ENCODE measurements at places on chromosomes 13 and 19. TPM values are rescaled to one million over a fixed set of nuclear protein-coding genes. Genes with fewer than 3 reads are reported as not detected.

GRCh38 chr19:42472402-42473147 is 29.8 kb upstream of the CXCL17 start:
- DNase-seq, result no peak

- no peak for DNase-seq
These were observed 147.1 kb downstream of the URI1 start for GRCh38 chr19:30089086-30089665.

- DNase-seq, result no peak
These were observed 23.4 kb downstream of the CEBPG start for GRCh38 chr19:33396701-33397535.

GRCh38 chr13:37094099-37094498 is 11.4 kb downstream of the CSNK1A1L start:
- no peak for DNase-seq

GRCh38 chr13:49100637-49101570 is 119.2 kb upstream of the MLNR start:
- no peak for DNase-seq

DNA sequence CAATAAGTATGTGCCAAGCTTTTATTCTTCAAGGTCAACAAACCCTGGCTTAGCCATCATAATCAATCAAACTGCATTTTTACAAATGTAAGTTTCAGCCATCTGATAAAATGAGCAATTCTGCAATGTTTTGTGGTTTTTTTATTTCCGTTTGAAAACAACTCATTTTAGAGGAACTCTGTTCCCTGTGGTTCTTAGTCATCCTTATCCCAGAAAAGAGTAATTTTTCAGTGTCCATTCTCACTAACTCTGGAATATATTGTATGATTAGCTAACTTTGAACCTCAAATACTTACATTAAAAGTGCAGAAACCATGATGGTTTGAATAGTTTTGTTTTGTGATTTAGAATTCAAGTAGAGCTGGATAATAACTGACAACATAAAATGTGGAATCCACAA is 87.6 kb downstream of the IRS2 start:
- no peak for DNase-seq

RASIP1 gene
- 0.65 TPM for total RNA-seq

GRCh38 chr19:35106291-35106583 is 9.4 kb upstream of the FXYD3 start:
- DNase-seq, result no peak

PNMA8B gene
- total RNA-seq, result 0.05 TPM

TMEM205 gene
- 33.7 TPM for total RNA-seq

- DNase-seq, result peak; percentile 52
These were observed at the start of gene PHLDB3 for GRCh38 chr19:43504426-43505185. Gene PHLDB3, minus strand, starts transcription at chr19:43504746. Its CDS starts 628 bp downstream, at chr19:43504118.

GRCh38 chr13:43663474-43664090 is 123.2 kb downstream of the ENOX1 start:
- DNase-seq, result no peak

DNA sequence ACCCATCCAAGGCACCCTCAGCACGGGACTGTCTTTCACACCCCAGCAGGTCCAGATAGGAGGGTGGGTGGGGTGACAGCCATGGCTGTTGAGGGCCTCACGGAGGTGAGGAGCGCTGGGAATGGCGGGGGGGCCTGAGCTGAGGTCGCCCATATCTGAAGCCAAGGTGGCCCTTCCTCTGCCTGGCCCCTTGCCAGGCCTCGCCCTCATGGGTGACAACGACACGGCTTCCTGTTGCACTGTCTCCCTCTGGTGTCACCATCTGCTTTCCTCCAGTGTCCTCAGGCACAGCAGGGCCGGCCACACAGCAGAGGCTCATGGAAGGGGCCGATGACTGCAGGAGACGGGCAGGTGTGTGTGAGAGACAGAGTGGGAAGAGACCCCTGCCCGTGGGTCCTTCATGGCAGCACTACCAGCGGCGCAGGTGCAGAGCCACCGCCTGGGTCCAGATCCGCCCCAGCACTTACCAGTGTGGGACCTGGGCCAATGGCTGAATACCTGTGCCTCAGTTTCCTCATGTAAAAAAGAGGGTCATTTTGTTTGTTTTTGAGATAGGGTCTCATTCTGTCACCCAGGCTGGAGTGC is 8.1 kb upstream of the NKPD1 start:
- DNase-seq, result no peak

- no peak for DNase-seq
These were observed 491.3 kb upstream of the KLF12 start for GRCh38 chr13:74625541-74625940.

OBI1 gene
- 15.6 TPM for total RNA-seq

PRODH2 gene
- not detected for total RNA-seq

DNA sequence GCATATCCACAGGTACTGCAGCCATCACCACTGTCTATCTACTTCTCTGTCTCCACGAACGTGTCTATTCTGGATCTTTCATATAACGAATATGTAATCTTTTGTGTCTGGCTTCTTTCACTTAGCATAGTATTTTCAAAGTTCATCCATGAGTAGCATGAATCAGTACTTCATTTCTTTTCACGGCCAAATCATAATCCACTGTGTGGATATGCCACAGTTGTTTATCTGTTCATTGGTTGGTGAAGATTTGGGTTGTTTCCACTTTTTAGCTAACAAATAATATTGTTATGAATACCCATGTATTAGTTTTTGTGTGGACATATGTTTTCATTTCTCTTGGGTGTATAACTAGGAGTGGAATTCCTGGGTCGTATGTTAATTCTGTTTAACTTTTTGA is 14.4 kb downstream of the RGCC start:
- no peak for DNase-seq

- no peak for DNase-seq
These were observed 1.3 kb downstream of the UBL3 start for GRCh38 chr13:29849071-29849631.

DNA sequence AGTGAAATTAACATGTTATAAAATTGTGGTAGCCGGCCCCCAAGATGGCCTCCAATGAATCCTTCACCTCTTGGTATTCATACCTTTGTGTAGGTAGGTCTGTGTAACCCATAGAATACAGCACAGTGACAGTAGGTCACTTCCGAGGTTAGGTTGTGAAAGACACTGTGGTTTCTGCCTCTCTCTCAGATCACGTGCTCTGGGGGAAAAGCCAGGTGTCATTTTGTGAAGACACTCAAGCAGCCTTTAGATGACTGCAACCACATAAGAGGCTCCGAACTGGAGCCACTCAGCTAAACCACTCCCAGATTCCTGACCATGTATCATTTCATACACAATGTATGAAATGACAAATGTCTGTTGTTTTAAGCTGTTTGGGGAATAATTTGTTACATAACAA is 9.8 kb upstream of the USPL1 start:
- peak; percentile 49 for DNase-seq

NLRP8 gene
- total RNA-seq, result not detected

GRCh38 chr19:35754370-35755130 is 2.3 kb downstream of the HSPB6 start:
- DNase-seq, result no peak

DNA sequence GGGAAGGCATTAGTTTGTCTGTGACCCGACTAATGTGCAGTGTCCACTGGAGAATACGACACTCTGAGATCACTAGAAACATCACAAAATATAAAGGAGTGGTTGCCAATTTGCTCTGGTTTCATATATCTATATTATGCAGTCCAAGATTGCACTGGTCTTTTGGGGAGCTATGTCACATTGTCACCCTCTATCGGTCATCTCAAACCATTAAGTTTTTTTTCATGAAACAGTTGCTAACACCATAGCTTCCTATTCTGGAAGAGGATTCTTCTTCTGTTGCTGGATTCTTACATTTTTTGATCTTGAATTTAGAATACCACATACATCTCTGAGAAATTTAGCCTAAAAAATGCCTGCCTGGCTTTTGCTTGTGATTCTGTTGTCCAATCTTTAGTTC is 168.6 kb downstream of the LACC1 start:
- DNase-seq, result no peak

CD70 gene
- total RNA-seq, result 6.6 TPM

- DNase-seq, result no peak
These were observed 100.3 kb upstream of the WASF3 start for GRCh38 chr13:26457212-26457611.

TEAD2 gene
- not detected for total RNA-seq

- DNase-seq, result no peak
These were observed 943 bp downstream of the GJB6 start for GRCh38 chr13:20230913-20231838.

PSG7 gene
- not detected for total RNA-seq

DIAPH3 gene
- total RNA-seq, result 2.1 TPM

ZNF492 gene
- total RNA-seq, result 2.9 TPM

DNA sequence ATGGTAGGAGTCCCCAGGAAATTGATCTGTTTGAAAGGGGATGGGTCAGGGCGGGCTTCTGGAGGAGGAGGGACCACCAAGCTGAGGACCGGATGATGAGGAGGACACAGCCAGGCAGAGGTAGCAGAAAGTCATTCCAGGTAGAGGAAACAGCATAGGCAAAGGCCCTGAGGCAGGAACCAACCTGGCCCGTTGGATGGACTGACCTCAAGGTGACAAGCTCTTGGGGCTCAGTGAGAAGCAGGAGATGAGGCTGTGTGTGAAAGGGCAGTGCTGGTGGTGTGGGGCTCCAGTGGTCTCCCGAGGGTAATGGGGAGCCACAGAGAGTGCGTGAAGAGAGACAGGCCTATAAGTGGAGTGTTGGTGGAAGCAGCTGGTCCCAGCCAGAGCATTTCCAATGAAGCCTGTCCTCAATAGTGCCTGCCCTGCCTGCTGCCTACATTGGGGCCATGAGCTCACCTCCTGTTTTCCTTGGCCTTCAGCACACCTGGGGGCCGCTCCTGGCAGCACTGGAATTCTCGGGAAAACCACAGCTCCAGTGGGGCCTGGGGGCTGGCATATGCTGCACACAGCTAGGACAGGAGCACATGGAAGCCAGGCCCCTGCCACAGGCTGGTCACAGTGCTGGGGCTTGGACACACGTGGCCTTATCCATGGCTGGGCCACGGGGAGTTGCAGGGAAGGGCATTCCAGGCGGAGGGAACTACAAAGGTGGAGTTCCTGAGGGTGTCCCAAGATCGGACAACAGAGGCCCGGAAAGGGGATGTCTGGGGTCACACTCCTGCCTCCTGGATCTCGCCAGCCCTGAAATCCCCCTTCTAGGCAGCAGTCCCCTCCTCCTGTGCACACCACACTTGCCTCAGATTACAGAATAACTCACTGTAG is 2.3 kb upstream of the COMP start:
- DNase-seq, result no peak

DNA sequence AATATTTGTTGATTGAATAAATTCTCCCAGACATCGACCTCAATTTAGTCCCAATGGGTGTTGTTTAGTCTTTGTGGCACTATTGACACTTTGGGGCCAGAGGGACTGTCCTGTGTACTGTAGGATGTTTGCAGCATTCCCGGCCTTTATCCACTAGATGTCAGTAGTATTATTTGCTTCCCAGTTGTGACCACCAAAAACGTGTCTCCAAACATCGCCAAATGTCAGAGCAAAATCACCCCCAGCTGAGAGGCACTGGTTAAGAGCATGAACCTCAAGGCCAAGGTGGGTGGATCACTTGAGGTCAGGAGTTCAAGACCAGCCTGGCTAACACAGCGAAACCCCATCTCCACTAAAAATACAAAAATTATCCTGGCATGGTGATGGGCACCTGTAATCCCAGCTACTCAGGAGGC is 15.4 kb downstream of the NLRP12 start:
- no peak for DNase-seq

ZNF560 gene
- not detected for total RNA-seq

PGLYRP1 gene
- not detected for total RNA-seq

GRCh38 chr19:6033744-6034264 is 55.9 kb upstream of the RANBP3 start:
- DNase-seq, result no peak

IZUMO4 gene
- total RNA-seq, result 3.4 TPM

GRCh38 chr19:39150807-39151600 is 25.4 kb downstream of the PAK4 start:
- no peak for DNase-seq

DNA sequence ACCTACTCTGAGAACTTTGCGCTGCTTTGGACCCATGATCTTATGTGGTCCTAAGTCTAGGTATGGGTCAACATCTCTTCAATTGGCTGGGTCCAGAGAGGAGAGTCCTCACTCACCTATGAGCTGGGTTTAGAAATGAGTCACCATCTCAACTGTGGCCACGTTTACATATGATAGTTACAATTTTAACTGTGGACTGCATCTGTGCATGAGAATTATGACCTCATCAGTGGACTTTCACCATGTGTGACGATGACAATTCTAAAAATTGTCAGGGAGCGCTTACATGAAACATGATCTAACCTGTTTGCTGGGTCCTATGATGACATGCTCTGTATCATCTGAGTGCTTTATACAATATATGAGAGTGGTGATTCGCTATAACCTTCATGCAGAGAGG is 12.7 kb upstream of the ZNF724 start:
- DNase-seq, result no peak

GRCh38 chr13:27792393-27793218 is at the start of gene GSX1:
Gene GSX1, plus strand, starts transcription at chr13:27792483. Its CDS starts 208 bp downstream, at chr13:27792691.
- no peak for DNase-seq
